CD4-positive, alpha-beta T cell treated with Interleukin-17A for 1 hour (primary cell): ENCODE measurements at places on chromosomes 13 and 19.

GRCh38 chr13:111555268-111555808 lies 234.9 kb downstream of the TEX29 start:
- DNase-seq: no peak

GRCh38 chr19:7149956-7150705 lies 80.6 kb downstream of the ZNF557 start:
- DNase-seq: no peak

- no peak for DNase-seq
These were observed 212.5 kb downstream of the DLEU7 start for GRCh38 chr13:50631041-50631440.

DNA sequence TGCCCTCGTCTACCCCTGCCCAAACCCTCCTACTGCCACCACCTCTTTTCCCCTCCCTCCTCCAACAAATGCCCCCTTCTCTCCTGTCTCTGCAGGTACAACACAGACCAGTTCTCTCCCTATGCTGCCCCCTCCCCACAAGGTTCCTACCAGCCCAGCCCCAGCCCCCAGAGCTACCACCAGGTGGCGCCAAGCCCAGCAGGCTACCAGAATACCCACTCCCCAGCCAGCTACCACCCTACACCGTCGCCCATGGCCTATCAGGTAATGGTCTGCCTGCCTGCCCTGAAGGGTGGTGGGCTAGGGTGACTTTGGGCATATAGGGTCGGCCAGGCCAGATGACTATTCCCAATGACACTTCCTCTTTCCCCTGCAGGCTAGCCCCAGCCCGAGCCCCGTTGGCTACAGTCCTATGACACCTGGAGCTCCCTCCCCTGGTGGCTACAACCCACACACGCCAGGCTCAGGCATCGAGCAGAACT lies 6.5 kb upstream of the TIMM50 start:
- peak; percentile 78 for DNase-seq

GRCh38 chr13:21328201-21328600 lies 130.9 kb downstream of the ZDHHC20 start:
- DNase-seq: no peak

DNA sequence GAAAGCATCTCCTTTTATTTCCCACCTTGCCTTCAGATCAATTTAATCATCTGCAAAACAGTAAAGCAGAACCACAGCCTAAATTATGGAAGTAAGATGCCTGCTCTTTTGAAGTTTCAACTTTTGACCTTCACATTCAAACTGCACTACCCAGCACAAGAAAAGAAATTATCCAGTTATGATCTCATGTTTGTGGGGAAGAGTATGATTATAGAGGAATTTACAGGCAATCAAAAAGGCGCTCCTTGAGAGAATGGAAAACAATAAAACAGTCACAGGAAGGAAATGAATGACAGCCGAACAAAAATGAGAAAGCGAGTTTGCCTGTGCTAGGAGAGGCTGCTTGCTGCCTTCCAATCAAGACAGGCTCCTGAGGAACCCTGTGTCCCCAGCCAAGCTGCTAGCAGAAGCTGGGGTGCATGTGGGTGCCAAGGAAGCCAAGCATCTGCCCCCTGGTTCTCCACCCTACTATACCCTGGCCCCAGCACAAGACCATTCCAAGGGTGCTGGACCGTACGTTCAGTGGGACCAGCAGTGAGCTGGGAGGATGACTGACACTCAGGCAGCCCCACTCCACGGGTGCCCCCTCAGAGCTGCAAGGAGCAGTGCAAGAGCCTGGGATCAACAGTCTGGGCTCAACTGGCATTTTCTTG lies 47.8 kb downstream of the PEPD start:
- no peak for DNase-seq

DNA sequence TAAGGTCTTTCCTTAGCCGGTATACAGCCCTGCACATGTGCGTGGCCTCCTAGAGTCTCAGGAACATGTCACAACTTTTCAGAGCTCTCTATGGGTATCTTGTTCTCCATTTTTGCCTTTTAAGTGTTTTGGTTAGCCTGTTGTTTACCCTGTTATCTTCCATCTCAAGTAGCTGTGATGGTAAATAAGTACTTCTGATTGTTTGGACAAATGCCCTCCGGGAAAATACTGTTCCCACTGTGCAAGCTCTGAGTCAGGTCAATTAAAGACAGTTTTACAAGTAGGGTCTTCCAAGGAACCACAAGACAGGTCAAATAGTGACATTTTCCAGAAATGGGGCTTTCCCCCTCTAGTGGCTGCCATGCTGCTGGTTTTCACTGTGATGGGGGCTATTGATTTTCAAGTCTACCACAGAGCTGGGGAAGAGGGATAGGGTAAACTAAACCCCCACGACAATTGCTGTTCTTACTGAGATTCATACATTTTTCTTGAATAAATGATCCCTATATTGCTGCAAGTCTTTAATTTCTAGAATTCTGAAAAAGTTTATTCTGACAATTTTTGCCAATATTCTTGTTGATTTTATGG lies 109.5 kb downstream of the TM9SF2 start:
- no peak for DNase-seq

DNA sequence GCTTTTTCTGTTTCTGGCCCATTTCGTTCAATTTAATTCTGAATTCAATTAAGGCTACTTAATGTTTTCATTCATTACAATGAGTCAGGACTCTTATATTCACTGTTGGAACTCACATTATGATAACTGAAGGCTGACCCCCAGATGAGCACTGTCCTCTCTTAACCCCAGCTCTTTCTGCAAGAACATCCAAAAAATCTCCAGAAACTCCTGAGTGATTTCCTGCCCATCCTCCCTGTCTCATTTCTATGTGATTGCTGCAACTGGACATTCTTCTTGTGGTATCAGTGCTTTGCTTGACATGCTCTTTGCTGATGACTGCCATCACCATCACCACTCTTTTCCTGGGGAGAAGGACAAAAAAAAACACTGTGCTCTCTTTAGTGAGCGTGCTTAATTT lies 240.3 kb downstream of the SPRY2 start:
- DNase-seq: no peak

DNA sequence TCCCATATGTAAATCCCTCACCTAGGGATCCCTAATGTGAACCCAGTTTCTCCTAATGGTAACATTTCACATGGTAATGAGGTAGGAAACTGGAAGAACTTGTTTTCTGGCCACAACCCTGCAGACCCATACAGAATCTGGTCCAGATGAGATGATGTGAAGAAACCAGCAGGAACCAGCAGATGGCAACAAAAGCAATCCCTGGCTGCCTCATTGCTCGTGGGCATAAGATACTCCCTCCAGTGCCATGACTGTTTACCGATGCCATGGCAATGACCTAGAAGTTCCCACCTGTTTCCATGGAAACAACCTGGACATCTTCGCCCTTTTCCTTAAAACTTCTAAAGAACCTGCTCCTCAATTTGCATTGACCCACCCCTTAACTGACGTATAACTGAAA lies 1.4 kb upstream of the CD209 start:
- no peak for DNase-seq

GRCh38 chr19:35531291-35531690 lies 2.0 kb upstream of the GAPDHS start:
- no peak for DNase-seq

DNA sequence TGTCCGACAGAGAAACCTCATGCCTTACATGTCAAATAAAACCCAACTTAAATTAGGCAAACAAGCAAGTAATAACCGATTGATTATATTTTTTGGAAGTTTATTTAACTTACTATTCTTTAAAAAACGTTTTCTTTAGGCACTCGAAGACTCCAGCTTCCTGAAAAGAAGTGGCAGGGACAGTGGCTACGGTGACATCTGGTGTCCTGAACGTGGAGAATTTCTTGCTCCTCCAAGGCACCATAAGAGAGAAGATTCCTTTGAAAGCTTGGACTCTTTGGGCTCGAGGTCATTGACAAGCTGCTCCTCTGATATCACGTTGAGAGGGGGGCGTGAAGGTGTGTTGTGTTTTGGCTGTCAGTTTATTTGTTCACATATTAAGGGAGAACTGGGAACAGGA lies 164.4 kb downstream of the LMO7 start:
- no peak for DNase-seq
